ENCODE measurements at places on chromosomes 1 and 21. TPM values are rescaled to one million over a fixed set of nuclear protein-coding genes. Genes with fewer than 3 reads are reported as not detected.

DNA sequence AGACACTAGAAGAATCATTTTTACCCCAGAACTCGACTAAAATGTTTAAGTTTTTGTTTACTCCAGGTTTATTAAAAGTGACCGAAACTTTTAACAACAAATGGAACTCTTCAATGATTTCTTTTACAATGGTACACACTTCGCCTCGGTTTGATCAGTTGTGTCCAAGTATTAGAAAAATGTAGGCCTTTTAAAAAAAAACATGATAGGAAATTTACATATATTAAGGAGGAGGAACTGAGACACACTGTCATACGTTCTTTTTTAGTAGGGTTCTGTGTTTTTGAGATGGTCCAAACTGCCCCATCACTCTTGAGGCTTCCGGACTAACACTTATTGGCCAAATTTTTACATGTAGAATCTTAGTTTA is 1.3 kb downstream of the PRDM2 start:
- H3K36me3 ChIP-seq: no peaks in the 10 kb centered on the region
- no peak for DNase-seq
- H3K4me1 ChIP-seq: peaks cover 14% of the 10 kb centered on the region
- H3K27me3 ChIP-seq: no peaks in the 10 kb centered on the region

DNA sequence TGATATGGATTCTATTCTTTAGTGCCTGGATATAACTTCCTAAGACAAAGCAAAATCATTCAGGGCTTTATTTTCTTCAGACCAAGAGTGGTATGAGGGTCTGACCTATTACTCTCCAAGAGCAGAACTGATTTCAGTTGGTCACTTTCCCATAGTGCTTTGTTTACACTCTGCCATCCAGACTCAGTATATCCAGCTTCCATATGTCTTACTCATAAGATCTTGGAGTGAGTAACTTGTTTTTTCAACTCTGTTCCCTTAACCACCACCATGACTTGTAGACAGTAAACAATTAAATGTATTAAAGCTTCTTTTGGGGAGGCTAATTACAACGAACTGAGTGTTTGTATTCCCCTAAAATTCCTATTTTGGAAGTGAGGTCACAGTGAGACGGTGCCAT is 83.4 kb downstream of the USP24 start:
- peaks cover 66% of the 10 kb centered on the region for H3K36me3 ChIP-seq
- H3K27ac ChIP-seq: no peak overlapping the region
- H3K27me3 ChIP-seq: no peaks in the 10 kb centered on the region
- no peak overlapping the region for H3K4me3 ChIP-seq

DNA sequence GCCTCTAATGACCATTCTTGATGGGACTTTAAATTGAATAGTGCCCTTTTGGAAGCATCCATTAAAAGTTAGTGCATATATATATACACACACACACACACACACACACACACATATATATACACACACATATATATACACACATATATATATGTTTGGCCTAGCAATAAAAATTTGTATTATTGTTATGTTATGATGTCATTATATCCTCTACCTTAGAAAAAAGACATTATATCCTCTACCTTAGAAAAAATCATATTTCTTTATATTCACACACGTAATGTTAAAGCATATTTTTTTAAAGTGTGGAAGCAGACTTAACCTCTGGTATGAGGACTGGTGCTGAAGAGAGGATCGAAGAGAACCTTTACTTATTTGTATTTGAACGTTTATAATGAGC is 43.3 kb downstream of the EBNA1BP2 start:
- DNase-seq: no peak
- H3K4me1 ChIP-seq: no peaks in the 10 kb centered on the region
- no peak overlapping the region for H3K27ac ChIP-seq
- H3K4me3 ChIP-seq: no peak overlapping the region
- H3K27me3 ChIP-seq: 0 out of 2 replicates have a peak, but pooled peaks cover 5% of the 10 kb centered on the region

- H3K27ac ChIP-seq: no peak overlapping the region
- H3K4me1 ChIP-seq: no peaks in the 10 kb centered on the region
- no peaks in the 10 kb centered on the region for H3K27me3 ChIP-seq
- peaks cover 25% of the 10 kb centered on the region for H3K36me3 ChIP-seq
- no peak for DNase-seq
These were observed 16.0 kb downstream of the ELOA start for GRCh38 chr1:23759277-23759676.

- no peaks in the 10 kb centered on the region for H3K4me1 ChIP-seq
- no peaks in the 10 kb centered on the region for H3K36me3 ChIP-seq
- H3K4me3 ChIP-seq: no peak overlapping the region
These were observed 526.3 kb downstream of the MATN1 start for GRCh38 chr1:30196872-30197638.

- H3K27me3 ChIP-seq: no peaks in the 10 kb centered on the region
- no peak overlapping the region for H3K4me3 ChIP-seq
- no peak for DNase-seq
These were observed 22.4 kb upstream of the HMGB4 start for GRCh38 chr1:33841494-33841893.

GRCh38 chr1:181485287-181486097 is 2.2 kb downstream of the CACNA1E start:
- peaks cover 42% of the 10 kb centered on the region for H3K27me3 ChIP-seq
- H3K36me3 ChIP-seq: no peaks in the 10 kb centered on the region
- no peak for DNase-seq
- no peak overlapping the region for H3K27ac ChIP-seq
- no peak overlapping the region for H3K4me3 ChIP-seq
- peaks cover 4% of the 10 kb centered on the region for H3K4me1 ChIP-seq

- no peaks in the 10 kb centered on the region for H3K27me3 ChIP-seq
- H3K4me1 ChIP-seq: no peaks in the 10 kb centered on the region
- H3K27ac ChIP-seq: no peak overlapping the region
- H3K4me3 ChIP-seq: no peak overlapping the region
- H3K36me3 ChIP-seq: peaks cover 18% of the 10 kb centered on the region
- DNase-seq: no peak
These were observed 36.4 kb downstream of the YTHDF2 start for GRCh38 chr1:28773105-28773504.

- no peaks in the 10 kb centered on the region for H3K36me3 ChIP-seq
- no peak overlapping the region for H3K4me3 ChIP-seq
- no peak for DNase-seq
- H3K4me1 ChIP-seq: no peaks in the 10 kb centered on the region
- H3K27me3 ChIP-seq: peaks cover 6% of the 10 kb centered on the region
These were observed 45.7 kb upstream of the ETV3 start for GRCh38 chr1:157183870-157184269.

- H3K27me3 ChIP-seq: no peaks in the 10 kb centered on the region
- H3K27ac ChIP-seq: peak overlapping the region; percentile 98
- DNase-seq: peak; percentile 12
These were observed 511 bp downstream of the DNTTIP2 start for GRCh38 chr1:93878501-93878888.

DNA sequence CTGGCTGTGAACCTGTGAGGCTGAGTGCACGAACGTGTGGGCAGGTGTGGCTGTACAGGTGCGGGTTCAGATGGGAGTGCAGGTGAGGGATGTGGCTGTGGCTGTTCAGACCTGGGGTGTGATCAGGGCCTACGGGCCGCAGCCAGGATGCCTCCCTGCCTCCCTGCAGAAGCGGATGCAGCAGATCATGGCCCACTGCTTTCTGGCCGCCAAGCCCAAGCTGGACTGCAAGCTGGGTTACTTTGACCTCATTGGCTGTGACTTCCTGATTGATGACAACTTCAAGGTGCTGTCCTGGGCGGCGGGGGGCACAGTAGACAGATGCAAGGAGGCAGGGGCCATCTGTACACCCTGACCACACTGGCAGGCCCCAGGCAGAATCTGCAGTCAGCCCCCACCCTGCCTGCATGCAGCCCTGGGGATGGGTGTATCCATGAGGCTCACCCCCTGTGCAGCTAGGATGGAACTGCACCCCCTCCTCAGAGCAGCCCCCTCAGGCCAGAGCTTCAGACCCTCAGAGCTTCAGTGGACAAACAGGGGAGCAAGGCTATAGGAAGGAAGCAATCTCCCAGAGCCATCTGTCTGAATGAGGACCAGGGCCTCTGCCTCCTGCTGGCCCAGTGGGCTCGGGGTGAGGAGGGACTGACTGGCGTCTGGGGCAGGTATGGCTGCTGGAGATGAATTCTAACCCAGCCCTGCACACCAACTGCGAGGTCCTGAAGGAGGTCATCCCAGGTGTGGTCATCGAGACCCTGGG is 9.8 kb downstream of the TNFRSF18 start:
- H3K27me3 ChIP-seq: no peaks in the 10 kb centered on the region
- H3K4me3 ChIP-seq: no peak overlapping the region
- H3K36me3 ChIP-seq: no peaks in the 10 kb centered on the region

- no peaks in the 10 kb centered on the region for H3K4me1 ChIP-seq
These were observed 28.0 kb upstream of the FOXO6 start for GRCh38 chr1:41333146-41333784.

GRCh38 chr1:147634645-147635044 is 35.7 kb downstream of the ACP6 start:
- no peaks in the 10 kb centered on the region for H3K4me1 ChIP-seq
- no peak overlapping the region for H3K27ac ChIP-seq
- no peak for DNase-seq

GRCh38 chr1:180510882-180511281 is 8.5 kb upstream of the ACBD6 start:
- peaks cover 5% of the 10 kb centered on the region for H3K4me1 ChIP-seq
- no peak overlapping the region for H3K27ac ChIP-seq
- no peak overlapping the region for H3K4me3 ChIP-seq
- no peaks in the 10 kb centered on the region for H3K27me3 ChIP-seq
- no peaks in the 10 kb centered on the region for H3K36me3 ChIP-seq

FGR gene
- total RNA-seq: 0.18 TPM

FAM229A gene
- total RNA-seq: 6.7 TPM

PPFIA4 gene
- 1.9 TPM for total RNA-seq

Measured in Panc1 (cell line).